ENCODE measurements at places on chromosomes 2 and 18.

DNA sequence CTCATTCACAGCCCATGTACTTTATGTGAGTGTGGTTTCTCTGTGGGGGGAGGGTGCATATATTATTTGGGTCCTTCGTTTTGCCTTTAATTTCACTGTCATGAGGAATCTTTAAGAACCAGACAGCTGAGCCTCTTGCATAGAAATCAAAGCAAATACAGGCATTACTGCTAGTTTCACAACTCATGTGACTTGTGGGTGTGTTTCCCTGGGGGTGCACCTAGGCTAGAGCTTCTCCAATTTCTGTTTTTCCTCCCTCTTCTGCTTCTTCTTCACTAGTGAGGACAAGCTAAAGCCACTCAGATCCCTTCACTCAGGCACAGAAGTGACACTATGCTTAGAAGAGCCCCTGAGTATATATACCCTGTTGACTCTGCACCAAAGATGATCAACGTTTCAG, 131.4 kb downstream of the ACOXL start:
- no peak for DNase-seq

- no peak for DNase-seq
Observed at GRCh38 chr2:29281086-29281915, 166.1 kb downstream of the CLIP4 start.

- DNase-seq, result no peak
Observed at GRCh38 chr2:38748943-38749804, 2.0 kb downstream of the SRSF7 start.

GRCh38 chr2:158677542-158677941, 117.6 kb upstream of the DAPL1 start:
- DNase-seq, result no peak

DNA sequence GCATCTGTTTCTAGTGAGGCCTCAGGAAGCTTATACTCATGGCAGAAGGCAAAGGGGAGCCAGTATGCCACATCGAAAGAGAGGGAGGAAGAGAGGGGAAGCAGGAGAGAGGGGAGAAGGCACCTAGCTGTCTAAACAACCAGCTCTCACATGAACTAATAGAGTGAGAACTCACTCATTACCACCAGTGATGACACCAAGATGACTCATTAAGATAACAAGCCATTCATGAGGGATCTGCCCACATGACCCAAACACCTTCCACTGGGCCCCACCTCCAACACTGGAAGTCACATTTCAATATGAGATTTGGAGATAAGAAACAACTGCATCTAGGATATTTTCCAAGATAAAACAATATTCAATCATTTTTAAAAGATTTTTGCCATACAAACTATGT, 753.9 kb upstream of the ZEB2 start:
- DNase-seq, result no peak

DNA sequence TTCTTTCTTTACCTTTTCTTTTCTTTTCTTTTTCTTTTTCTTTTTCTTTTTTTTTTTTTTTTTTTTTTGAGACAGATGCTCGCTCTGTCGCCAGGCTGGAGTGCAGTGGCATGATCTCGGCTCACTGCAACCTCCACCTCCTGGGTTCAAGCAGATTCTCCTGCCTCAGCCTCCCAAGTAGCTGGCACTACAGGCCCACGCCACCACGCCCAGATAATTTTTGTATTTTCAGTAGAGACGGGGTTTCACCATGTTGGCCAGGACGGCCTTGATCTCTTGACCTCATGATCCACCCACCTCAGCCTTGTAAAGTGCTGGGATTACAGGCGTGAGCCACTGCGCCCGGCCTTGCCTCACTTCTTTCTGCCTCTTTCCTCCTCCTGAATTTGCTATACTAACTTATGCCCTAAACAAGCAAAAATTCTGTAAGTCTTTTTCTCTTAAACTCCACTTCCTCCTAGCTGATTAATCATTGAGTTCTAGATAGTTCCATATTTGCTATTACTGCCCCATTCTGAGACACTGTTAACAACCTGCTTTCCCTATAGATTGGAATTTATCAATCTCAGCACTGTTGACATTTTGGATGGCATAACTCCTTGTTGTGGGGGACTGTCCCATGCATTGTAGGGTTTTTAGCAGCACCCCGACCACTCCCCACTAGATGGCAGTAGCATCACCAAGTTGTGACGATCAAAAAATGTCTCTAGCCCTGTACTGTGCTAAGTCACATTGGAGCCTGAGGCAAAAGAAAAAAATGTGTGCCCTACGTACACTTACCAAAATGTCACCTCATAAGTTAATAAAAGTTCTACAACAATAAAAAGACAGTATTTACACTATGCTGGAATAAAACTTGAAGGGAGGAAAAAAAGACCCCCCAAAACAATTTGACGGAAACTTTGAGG, 16.4 kb upstream of the THADA start:
- peak; percentile 55 for DNase-seq

DNA sequence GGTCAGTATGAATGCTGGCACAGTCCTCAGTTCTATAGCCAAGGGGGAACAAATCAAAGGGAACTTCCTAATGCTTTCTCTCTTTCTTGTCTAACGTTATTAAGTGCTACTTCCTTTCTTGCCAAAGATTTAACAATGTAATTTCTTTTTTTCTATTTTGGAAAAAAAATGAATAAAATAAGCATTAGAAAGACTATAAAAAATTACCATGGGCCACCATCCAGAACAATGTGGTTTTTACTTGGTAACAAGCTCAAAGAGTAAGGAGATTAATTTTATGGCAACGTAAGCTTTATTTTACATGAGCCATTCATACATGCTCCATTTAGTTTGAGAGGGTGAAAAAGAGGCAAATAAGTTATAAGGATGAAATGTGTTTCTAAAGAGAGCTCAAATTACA, 40.1 kb downstream of the SERPINE2 start:
- no peak for DNase-seq

DNA sequence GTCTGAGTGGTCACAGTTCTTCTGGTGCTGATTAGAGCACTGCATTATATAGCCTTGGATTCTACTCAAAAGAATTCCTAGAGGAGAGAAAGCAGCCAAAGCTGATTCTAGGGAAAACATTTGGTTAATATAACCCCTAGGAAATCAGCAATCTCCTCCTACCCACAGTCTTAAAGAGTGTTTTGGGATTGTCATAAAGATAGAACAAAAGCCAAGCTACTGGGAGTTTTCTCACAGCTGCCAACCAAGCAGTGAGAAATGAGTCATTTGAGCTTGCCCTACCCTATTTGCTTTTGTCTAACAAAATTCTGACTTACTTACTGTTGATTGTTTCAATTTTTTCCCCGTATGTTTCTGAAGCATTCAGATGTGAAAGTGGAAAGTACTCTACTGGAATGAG, 469.3 kb downstream of the PLCL1 start:
- DNase-seq, result peak; percentile 8

GRCh38 chr2:70607121-70607561, 53.5 kb upstream of the TGFA start:
- no peak for DNase-seq

GRCh38 chr2:75428060-75428459, 132.7 kb downstream of the EVA1A start:
- no peak for DNase-seq

- DNase-seq, result no peak
Observed at GRCh38 chr2:11547912-11548497, 14.2 kb downstream of the GREB1 start.

All from GM04504 (cell line).